ENCODE measurements at places on chromosomes 16 and 17. TPM values are rescaled to one million over a fixed set of nuclear protein-coding genes. Genes with fewer than 3 reads are reported as not detected.
A peak's percentile ranks its signal among the peaks of the same experiment; 100 is the strongest.

GRCh38 chr17:71260366-71260940, 860.4 kb upstream of the SOX9 start:
- H3K36me3 ChIP-seq = no peaks in the 10 kb centered on the region
- H3K4me1 ChIP-seq = no peaks in the 10 kb centered on the region
- H3K27ac ChIP-seq = no peak overlapping the region
- no peak overlapping the region for H3K4me3 ChIP-seq
- DNase-seq = no peak
- H3K27me3 ChIP-seq = no peaks in the 10 kb centered on the region

DNA sequence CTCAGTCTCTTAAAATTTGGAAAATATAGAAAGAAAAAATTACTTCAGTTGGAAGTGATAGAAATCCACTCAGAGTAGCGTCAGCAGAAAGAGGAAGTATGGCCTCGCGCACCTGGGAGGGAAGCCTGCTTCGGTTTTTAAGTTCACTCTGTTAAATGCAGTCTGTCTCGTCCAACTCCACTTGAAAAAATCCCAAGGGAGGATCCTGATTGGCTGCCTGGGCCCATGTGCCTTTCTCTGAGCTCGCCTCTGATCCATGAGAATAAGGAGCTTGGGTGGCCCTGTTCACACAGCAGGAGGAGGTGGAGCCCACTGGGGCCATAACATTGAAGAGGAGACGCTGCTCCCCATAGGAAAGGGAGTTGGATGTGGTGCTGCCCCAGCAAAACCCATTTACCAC, 40.7 kb downstream of the DNAJA2 start:
- H3K27ac ChIP-seq = no peak overlapping the region
- H3K4me3 ChIP-seq = no peak overlapping the region

DNA sequence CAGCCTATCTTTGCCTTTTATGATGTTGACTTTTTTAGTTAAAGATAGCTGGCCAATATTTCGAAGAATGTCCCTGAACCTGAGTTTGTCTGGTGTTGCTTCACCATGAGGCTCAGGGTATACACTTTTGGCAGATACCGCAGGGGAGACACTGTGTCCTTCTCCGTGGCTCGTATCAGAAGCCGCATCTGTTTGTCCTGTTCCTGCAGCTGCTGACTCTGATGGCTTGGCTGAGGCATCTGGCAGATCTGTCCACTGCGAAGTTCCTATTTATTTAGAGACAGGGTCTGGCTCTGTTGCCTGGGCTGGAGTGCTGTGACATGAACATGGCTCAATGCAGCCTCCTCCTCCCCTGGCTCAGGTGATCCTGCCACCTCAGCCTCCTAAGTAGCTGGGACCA, 93.5 kb downstream of the CRISPLD2 start:
- no peak overlapping the region for H3K4me3 ChIP-seq
- H3K27me3 ChIP-seq = no peaks in the 10 kb centered on the region
- no peaks in the 10 kb centered on the region for H3K36me3 ChIP-seq
- H3K4me1 ChIP-seq = no peaks in the 10 kb centered on the region
- H3K27ac ChIP-seq = no peak overlapping the region

- H3K27ac ChIP-seq = no peak overlapping the region
- H3K27me3 ChIP-seq = no peaks in the 10 kb centered on the region
- no peaks in the 10 kb centered on the region for H3K36me3 ChIP-seq
- H3K4me1 ChIP-seq = peaks cover 4% of the 10 kb centered on the region
These were observed 17.2 kb upstream of the NSMCE1 start for GRCh38 chr16:27285676-27286196.

GRCh38 chr17:8500609-8501008, 64.9 kb downstream of the NDEL1 start:
- no peak overlapping the region for H3K4me3 ChIP-seq
- no peaks in the 10 kb centered on the region for H3K4me1 ChIP-seq
- H3K36me3 ChIP-seq = peaks cover 94% of the 10 kb centered on the region
- H3K27me3 ChIP-seq = no peaks in the 10 kb centered on the region
- no peak for DNase-seq

DNA sequence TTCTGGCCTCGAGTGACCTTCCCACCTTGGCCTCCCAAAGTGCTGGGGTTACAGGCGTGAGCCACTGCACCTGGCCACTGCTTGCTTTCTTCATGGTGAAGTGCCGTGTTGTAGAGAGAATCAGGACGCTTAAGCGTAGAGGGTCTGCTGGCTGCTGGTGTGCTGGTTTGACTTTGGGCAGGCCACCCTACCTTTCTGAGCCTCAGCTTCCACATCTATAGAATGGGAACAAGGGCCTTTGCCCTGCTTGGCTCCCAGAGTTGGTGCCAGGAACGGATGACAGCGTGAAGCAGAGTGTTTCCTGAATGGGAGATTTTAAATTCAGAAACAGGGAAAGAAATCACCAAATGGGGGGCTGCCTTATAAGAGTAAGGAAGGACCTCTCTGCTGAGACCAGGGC, 60.9 kb downstream of the NKD1 start:
- H3K4me3 ChIP-seq = no peak overlapping the region
- no peak for DNase-seq
- peaks cover 4% of the 10 kb centered on the region for H3K36me3 ChIP-seq
- H3K27me3 ChIP-seq = no peaks in the 10 kb centered on the region

Gene SDK2
- total RNA-seq = 5.0 TPM

DNA sequence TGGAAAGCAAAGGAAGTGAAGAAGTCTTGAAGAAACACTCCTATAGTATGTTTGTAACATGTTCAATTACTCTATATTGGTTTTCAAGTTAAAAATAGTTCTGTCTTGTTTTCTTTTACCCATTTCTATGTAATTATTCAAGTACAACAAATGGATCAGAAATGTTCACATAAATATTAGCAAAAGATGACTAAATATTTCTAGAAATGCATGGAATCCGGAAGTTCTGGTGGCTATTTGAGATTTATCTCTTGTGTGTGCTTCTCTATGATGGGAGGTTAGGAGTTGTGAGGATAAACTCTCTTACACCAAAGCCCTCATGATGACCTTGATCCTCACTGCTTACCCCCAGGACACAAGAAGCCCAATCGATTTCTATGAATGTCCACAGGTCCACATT, 237.5 kb downstream of the CDH8 start:
- no peak for DNase-seq
- no peaks in the 10 kb centered on the region for H3K4me1 ChIP-seq
- H3K4me3 ChIP-seq = no peak overlapping the region
- H3K27me3 ChIP-seq = no peaks in the 10 kb centered on the region
- H3K27ac ChIP-seq = no peak overlapping the region

DNA sequence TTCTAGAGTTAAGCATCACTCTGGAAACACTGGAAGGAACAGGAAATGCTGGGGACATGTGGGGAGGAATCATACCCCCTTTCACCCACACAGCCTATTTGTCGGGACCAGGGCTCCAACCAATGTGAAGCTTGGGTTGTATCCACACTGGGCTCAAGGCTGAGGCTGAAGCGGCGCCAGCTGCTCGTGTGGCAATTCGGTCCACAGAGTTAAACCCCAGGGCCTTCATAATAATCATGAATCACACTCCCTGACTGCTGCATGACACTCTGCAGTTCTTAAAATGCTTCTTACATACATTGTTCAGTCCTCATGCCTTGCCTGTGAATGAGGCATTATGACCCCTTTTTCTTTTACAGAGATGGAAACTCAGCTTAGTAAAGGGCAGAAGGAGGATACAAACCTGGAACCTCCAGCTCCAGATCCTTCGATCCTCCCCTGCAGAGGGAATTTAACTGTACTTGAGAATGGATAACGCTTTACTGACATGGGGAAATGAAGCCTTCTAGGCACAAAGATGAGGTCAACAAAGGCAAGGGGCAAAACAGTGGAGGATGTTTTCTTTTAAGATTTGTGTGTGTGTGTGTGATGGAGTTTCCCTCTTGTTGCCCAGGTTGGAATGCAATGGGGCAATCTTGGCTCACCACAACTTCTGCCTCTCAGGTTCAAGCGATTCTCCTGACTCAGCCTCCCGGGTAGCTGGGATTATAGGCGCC, 72.7 kb downstream of the SOX9 start:
- no peaks in the 10 kb centered on the region for H3K36me3 ChIP-seq
- H3K27ac ChIP-seq = no peak overlapping the region
- no peak overlapping the region for H3K4me3 ChIP-seq
- peak; percentile 13 for DNase-seq
- H3K27me3 ChIP-seq = no peaks in the 10 kb centered on the region

DNA sequence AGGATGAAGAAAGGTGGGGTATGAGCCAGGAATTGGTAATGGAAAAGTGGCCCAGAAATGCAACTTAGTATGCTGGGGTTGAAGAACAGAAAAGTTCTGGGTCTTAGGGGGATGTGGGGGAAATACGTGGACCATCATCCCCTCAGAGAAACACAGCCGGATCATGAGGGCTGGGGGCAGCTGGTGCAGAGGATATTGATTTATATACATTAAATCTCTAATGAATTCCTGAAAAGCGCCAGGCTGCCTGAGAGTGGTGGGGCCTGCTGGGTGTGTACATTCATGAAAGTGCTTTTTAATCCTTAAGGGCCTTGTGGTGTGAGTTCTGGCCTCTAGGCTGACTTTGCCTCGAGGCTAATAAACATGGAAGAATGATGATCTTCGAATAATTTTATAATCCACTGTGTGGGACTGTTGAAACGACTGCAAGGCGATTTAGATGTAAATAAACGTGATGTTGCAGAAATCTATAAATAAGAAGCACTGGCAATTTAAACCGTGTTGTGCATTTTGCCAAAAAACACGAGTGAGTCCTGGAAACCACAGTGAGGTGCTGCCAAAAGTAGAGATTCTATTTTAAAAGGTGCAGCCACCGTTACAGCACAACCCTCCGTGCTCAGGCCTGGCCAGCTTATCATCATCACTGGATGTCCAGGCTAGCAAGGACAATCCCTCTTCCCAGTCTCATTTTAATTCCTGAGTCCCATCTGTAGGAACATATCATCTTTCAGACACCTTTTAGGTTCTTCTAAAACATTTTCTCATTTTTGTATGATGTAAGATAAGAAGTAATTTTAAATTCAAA, 32.1 kb downstream of the PRKAR1A start:
- no peak overlapping the region for H3K27ac ChIP-seq
- no peak for DNase-seq
- H3K36me3 ChIP-seq = peaks cover 59% of the 10 kb centered on the region
- H3K4me1 ChIP-seq = no peaks in the 10 kb centered on the region

Gene STARD3
- total RNA-seq = 71.9 TPM

All from endodermal cell (in vitro differentiated cells).